Left cardiac atrium (tissue), 4 donors: ENCODE measurements at places on chromosomes 12 and 14.

GRCh38 chr14:94180655-94181271 is 6.6 kb downstream of the PPP4R4 start:
- no peak for DNase-seq

DNA sequence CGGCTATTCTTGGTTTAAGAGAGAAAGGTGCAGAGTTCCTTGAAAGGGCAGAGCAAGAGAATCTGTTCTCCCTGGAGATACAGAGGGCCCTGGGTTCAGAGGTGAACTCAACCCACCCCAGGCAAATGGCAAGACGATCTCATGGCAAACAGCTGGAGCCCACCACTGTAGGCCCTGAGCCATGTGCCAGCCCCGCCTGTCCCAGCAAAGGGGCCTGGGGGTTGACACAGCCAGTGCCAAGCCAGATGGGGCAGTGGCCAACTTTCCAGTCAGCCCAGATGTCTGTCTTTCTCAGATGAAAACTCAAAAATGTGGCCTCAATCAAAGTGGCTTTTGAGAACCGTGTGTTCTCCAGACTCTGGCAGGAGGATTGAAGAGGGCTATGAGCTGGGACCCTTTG is 51.8 kb downstream of the ISCA2 start:
- DNase-seq = no peak

DNA sequence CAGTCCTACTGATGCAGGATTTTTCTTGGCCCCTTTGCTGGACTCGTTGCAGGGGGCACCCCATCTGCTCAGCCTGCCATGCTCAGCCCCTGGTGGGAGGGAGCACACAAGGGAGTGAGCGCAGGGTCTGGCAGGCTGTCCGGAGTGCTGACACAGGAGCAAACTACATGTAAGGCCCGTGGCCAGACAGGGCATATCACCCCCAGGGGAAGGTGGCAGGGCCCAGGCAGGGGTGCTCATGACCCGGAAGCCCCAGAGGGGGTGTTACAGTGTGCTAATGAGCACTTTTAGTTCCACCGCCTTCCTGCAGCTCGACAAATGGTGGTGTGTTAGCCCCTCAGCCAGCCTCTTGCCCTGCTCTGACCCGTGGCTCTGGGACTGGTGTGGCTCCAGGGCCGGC is 645.6 kb upstream of the TMEM132C start:
- no peak for DNase-seq

- no peak for DNase-seq
Measured at GRCh38 chr12:47718531-47718930, 6.8 kb downstream of the ENDOU start.

DNA sequence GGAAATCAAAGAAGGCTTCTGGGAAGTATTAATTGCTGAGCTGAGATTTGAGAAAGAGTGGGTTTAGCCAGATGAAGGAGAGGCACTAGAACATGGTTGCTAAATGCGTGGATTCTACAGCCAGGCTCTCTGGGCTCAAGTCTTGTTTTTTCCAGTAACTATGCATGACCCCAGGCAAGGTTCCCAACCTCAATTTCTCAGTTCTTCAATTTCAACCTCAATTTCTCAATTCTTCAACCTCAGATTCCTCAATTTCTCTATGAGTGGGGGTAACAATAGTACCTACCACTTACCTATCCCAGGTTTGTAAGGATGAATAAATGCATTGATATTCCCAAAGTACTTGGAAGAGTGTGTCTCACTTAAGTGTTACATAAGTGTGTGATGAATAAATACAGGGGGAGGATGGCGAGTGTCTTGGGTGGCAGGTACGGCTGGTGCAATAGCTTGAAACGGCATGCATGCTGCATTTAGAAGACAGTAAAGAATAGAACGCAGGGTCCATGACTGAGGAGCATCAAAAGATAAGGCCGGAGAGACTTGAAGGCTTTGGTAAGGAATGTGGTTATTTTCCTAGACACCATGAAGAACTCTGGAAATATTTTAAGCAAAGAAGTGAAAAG is 149.1 kb upstream of the ATP2B1 start:
- DNase-seq = no peak

GRCh38 chr12:7142056-7142644 is 12.0 kb downstream of the CLSTN3 start:
- DNase-seq = no peak

DNA sequence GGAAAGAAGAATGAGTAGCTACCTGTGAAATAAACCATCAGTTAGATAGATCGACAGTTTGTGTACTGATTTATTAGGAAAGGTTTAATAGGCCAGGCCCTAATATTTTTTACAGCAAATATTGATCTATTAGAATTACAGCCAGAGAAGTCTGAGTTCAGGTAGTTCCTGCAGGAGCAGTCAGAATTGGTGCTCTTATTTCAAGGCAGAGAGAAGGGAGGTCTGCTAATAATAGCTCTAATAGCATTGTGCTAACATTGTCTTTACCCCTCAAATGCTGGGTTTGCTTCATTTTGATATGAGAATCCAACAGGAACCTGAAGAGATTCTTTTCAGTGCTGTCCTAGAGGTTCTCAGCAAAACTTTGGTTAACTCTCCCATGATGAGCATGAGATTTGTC is 343.8 kb upstream of the NAV3 start:
- no peak for DNase-seq

- no peak for DNase-seq
Measured at GRCh38 chr14:92924247-92924646, 1.3 kb downstream of the CHGA start.

DNA sequence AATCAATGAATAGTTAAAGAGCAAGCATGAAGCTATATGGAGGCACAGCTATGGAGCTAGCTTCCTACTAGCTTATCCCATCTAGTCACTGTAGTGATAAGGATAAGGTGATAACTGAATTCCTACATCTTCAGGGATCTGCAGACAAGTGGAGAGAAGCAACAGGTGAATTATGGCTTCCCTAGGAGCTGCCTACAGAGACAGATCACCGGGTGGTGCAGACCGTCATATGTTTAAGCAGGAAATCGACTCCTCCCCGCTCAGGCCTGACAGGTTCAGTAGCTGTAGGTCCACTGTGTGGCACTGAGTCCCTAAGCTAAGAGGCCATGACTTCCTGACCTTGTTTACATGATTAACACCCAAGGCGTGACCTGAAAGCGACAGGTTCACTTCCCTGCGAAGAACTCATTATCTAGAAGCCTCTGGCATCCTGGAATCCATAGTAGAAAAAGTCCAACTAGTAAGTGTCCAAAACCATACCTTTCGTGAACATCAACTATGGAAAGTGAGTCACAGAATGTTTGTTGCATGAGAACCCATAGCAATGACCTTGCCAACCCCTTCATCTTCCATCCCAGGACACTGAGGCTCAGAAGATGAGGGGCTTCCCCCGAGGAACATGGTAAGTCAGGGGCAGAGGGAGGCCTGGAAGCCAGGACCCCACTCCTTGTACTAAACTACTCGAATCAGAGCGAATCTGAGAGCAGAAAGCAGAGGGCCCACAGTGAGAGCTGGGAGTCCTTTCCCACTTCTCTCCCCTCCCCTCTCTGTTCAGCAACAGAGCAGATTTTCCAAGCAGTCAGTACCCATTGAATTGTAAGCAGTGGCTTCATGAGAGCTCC is 75.4 kb upstream of the CCND2 start:
- DNase-seq = no peak
